GM23248 (cell line): ENCODE measurements at places on chromosomes 5 and 9. TPM values are rescaled to one million over a fixed set of nuclear protein-coding genes. Genes with fewer than 3 reads are reported as not detected.

The MEGF9 gene
- total RNA-seq, result 3.8 and 4.2 TPM in 2 replicates

The TNC gene
- 319 and 372 TPM in 2 replicates for total RNA-seq

The OR1Q1 gene
- total RNA-seq, result not detected in 2 replicates

The PCDHGA8 gene
- 0.86 and 1.5 TPM in 2 replicates for total RNA-seq

The PALM2AKAP2 gene
- 12.5 and 13.1 TPM in 2 replicates for total RNA-seq

The SYNPO gene
- total RNA-seq, result 6.1 and 7.7 TPM in 2 replicates

The CYSRT1 gene
- total RNA-seq, result 0.43 TPM in 1 of 2 replicates, not detected in the other

The IL3 gene
- not detected in 2 replicates for total RNA-seq

The CCDC69 gene
- 0.13 and 0.54 TPM in 2 replicates for total RNA-seq

The ANXA1 gene
- total RNA-seq, result 986 and 1,002 TPM in 2 replicates

The NR2F1 gene
- total RNA-seq, result 14.3 and 17.1 TPM in 2 replicates

The MPDZ gene
- 29.2 and 31.9 TPM in 2 replicates for total RNA-seq

The SLC6A7 gene
- not detected in 2 replicates for total RNA-seq

The SH2D3C gene
- total RNA-seq, result not detected in 2 replicates

The SLC6A3 gene
- not detected in 2 replicates for total RNA-seq

The CCNO gene
- 3.3 TPM in 1 of 2 replicates, not detected in the other for total RNA-seq

The SLIT3 gene
- 49.4 and 61.9 TPM in 2 replicates for total RNA-seq
